ENCODE measurements at places on chromosomes 13 and 19.

- DNase-seq = no peak
These were observed 1361.3 kb downstream of the PCDH9 start for GRCh38 chr13:65868884-65869283.

- no peak for DNase-seq
These were observed 133.7 kb downstream of the GGACT start for GRCh38 chr13:100454876-100455275.

DNA sequence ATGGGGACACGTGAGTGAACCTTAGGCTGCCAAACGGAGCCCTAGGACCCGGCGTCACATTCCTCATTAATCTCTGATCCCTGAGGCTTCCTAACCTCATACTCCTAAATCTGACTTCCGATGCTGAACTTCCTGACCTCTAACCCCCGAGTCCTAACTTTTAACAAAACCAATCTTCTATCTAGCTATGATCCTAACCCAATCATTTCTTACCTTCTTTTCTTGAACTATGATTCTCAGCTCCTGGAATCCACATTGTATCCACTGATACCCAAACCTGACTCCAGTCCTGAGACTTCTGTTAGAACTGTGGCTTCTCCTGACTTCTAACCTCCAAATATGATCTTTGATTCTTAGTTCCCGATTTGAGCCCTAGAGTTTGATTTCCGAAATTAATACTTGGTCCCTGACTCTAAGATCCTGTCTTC lies 447 bp downstream of the NFKBIB start:
- no peak for DNase-seq

- DNase-seq = no peak
These were observed 64.1 kb upstream of the RANBP3 start for GRCh38 chr19:6041991-6042481.

DNA sequence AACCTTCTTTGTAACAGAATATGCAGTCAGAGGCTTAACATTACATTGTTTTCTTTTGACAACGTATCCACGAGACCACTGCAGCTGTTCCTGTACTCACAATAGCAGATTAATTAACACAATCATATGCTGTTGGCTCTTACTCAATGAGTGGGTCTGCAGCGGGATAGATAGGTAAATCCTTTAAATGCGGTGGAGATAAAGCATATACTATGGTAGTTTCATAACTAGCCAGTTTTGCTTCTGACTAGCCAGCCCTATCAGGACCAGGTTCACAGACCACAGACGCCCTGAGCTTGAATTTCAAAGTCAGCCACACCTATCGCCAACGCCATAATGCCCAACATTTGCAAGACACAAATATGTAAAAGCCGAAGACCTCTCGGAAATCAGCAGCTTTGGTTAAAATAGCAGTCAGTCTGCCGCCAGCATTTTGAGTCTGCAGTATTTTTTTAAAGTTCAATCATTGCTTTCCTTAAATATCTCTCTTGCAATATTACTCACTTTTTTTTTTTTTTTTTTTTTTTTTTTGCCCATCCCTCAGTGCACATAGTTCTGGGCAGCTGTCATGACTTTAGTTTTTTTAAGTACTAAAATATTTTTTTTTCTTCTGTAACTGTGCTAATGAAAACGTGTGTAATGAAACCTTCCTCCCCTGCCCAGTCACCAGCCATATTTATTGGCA lies 120.5 kb downstream of the ZNF536 start:
- DNase-seq = no peak

DNA sequence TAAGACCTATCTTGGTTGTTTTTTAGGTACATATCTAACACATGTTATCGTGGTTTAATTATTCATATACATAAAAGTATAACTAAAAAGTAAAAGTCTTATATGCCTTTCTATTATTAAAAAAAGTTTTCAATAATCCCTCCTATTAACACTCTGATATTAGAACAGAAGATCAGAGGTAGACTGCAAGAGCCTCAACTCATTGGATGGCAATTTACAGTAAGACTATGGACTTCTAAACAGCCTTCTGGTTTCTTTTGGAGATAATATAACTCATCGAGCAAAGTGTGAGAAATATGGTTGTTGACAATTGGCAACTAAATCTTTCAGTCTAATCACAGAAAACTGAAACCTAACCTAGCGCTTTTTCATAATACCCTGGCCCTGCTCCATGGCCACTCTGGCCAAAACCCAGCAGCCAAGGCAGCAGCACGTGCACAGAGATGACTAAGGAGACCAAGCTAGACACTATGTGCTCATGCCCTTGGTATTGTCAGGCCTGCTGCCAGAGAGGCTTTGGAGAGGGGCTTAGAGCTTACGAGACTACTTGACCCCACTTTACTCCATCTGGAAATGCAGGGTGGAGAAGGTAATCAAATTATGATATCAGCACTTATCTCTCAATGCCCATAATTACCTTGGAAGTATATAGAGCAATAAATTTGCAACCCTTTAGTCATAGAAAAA lies 40.6 kb upstream of the EEF1AKMT1 start:
- no peak for DNase-seq

DNA sequence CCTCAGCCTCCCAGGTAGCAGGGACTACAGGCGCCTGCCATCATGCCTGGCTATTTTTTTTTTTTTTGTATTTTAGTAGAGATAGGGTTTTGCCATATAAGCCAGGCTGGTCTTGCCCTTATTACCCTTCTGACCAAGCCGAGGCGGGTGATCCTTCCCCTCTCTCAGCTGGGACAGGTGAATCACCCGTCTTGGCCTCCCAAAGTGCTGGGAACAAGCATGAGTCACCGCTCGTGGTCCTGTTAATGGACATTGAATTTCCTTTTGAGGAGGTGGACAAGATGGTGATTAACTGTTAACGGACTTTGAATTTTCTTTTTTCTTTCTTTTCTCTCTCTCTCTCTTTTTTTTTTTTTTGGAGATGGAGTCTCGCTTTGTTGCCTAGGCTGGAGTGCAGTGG lies 10.6 kb downstream of the CD70 start:
- no peak for DNase-seq

- DNase-seq = no peak
These were observed 404.5 kb downstream of the KCTD12 start for GRCh38 chr13:76481738-76482137.

DNA sequence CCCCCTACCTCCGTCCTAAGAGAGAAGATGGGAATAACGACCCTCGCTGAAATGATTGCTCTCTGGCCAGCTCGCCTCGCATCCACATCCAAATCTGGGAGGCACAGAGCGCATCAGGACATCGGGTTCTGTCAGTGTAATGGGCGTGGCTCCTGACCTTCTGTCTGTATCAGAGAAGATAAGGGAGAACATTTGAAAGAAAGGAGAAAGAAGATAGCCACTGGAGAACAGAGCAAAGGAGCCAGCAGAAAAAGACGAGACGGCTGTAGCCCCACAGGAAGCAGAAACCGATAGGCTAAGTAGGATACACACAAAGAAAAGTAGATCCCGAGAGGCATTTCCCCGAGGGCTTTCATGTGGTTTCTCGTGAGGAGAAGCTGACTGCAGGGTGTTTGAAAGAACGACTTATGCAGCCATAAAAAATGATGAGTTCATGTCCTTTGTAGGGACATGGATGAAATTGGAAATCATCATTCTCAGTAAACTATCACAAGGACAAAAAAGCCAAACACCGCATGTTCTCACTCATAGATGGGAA lies 14.0 kb upstream of the GJB2 start:
- no peak for DNase-seq

- DNase-seq = no peak
These were observed 117.6 kb downstream of the MIPEP start for GRCh38 chr13:23771552-23771951.

GRCh38 chr13:79779761-79780160 lies 298.8 kb downstream of the NDFIP2 start:
- no peak for DNase-seq

GRCh38 chr13:41751277-41751676 lies 209.6 kb downstream of the VWA8 start:
- DNase-seq = no peak

GRCh38 chr13:76329866-76330580 lies 556.2 kb downstream of the KCTD12 start:
- no peak for DNase-seq

DNA sequence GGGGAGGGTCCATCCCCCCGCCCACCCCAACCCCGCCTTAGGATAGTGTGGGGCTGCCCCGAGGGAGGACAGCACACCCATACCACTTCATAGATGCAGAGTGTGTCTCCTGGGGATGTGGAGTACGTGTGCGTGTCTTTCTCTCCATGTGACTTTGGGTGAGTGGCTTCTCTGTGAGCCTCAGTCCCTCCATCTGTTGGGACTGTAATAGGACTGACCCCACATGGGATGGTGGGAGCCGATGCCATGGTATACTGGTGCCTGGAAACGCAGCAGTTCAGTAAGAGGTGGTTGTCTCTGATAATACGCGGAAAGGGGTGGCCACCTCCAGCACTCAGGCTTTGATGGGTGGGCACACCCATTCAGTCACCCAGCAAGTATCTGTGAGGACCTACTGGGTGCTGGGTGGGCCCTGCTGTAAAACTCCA lies 816 bp upstream of the PRKD2 start:
- DNase-seq = no peak

GRCh38 chr19:344625-345319 lies at the start of gene MIER2:
TSS of gene MIER2 (minus strand) at chr19:344796. CDS start at chr19:344782, 14 bp downstream.
- peak; percentile 93 for DNase-seq

DNA sequence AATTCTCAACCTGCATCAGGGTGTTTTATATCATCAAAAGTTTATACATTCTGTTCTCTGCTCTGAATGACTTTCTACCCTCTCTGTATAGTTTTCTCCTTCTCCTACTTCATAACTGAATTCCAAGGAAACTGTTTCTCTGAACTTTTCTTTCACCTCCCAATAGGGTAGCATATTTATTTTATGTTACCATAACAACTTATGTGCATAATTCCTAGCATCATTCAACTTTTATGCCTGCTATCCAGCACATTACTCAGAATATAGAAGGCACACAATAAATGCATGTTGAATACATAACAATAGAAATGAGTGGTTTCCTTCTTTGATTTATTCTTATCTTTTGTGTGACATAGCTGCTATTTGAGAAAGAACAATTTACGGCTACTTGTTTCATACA lies 2385.0 kb downstream of the PCDH9 start:
- DNase-seq = no peak

GRCh38 chr19:11339254-11340098 lies at the start of gene RAB3D:
TSS of gene RAB3D (minus strand) at chr19:11339657. CDS start at chr19:11337399, 2,258 bp downstream.
- peak; percentile 98 for DNase-seq

DNA sequence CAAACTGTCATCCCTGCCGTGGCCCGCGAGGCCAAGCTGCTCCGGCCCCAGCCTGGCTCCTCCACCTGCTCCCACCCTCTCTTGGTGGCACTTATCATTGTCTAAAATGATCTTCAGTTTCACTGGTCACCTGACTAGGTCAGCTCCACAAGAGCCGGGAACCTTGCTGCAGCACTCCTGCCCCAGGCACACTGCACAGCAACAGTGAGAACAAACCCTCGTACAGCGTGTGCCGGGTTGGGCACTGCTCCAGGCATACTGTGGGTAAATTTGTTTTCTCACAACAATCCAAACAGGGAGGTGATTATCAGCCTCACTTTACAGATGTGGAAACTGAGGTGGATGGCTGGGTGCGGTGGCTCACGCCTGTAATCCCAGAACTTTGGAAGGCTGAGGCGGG lies 8.9 kb downstream of the DEDD2 start:
- DNase-seq = no peak

DNA sequence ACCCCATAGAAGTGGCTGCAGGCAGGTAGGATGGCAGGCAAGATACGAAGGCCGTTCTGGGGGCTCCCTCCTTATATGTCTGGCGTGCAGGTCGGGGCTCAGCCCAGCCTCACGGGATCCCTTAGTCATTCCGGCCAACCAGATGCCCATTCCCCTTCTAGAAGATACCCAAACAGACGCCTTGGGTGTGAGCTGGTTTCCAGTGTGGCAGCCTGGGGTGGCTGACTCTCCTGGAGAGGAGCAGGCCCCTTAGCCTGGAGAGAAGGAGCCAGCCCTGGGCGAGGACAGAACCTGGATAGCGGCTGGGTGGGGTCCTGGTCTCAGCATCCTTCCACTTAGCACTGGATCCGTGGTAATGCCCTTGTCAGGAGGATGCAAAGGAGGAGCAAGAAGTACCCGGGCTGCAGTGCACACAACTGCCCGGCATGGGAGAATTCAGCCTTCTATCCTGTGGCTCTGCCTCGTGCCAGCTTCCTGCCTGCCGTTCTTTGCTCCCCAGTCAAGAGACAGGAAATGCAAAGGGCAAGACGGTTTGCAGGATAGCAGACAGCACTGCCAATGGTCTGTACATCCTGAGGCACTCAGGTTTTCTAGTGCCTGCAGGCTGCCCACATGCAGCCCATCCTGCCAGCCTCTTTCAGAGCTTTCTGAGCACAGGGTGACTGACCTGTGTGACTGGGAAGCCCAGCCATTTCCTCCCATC lies 56.7 kb upstream of the WASF3 start:
- DNase-seq = no peak

- DNase-seq = no peak
These were observed 7.1 kb upstream of the ZNF536 start for GRCh38 chr19:30364866-30365800.

GRCh38 chr19:48613852-48614435 lies 932 bp downstream of the FAM83E start:
- DNase-seq = no peak

DNA sequence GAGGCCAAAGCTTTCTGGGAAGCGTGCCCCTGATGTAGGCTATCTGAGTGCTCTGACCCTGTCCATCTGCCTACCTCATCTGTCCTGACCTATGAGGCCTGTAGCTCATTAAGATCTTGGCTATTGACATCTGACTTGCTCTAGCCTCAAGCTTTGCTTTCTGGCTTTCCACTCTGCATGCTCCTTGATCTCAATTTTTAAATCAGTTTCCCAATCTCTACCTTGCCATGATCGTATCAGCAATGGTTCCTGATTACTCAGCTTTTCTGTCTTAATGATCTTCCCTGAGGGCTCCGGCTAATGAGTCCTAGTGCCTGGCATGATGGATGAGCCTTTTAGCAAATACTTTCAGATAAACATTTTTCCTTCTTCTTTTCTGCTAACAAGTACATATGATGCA lies 262.0 kb downstream of the NDFIP2 start:
- DNase-seq = no peak

DNA sequence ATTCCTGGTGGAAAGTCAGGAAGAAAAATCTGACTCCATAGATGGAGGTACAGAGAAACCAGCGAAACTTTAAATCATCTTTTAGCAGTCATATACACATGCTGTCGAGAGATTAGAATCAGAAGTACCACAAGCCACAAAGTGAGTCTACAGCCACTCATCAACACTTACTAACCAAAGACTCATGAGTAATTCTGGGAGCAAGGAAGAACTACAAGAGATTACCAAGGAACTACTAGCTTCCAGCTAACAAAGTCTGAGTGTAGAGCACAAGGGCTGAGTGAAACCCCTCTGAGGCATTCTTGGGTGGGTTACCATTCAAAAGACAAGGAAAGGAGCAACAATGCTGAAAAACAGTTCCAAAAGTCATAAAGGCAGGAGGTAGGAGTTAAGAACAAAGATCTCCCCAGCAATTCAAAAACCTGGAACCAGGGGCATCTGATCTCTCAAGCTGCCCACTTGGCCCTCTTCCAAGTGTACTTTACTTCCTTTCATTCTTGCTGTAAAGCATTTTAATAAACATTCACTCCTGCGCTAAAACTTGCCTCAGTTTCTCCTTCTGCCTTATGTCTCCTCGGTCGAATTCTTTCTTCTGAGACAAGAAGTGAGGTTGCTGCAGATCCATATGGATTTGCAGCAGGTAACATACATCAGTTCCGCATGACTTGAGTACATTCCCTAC lies 13.0 kb downstream of the RBM26 start:
- no peak for DNase-seq

Data from nephron progenitor cell (in vitro differentiated cells).